IMR-90 (cell line): ENCODE measurements at places on chromosomes 11 and 22.
A peak's percentile ranks its signal among the peaks of the same experiment; 100 is the strongest.

DNA sequence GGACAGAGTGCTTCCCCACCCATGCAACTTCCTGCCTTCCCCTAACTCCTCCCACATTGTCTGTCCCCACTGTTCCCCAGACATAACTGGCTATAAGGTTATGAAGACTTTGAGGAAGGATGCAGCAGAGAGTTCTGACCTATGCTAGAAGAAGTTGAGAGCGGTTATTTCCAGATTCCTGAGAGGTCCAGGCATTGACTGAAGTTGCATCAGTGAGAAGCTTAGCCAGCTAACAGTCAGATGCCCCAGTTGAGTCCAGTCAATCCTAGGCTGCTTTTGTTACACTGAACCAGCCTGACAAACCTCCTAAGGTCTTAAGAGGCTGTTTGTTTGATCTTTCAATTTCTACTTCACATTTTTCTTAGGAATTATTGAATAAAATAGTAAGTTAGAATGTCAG, 937.9 kb upstream of the CCDC90B start:
- no peak for DNase-seq

DNA sequence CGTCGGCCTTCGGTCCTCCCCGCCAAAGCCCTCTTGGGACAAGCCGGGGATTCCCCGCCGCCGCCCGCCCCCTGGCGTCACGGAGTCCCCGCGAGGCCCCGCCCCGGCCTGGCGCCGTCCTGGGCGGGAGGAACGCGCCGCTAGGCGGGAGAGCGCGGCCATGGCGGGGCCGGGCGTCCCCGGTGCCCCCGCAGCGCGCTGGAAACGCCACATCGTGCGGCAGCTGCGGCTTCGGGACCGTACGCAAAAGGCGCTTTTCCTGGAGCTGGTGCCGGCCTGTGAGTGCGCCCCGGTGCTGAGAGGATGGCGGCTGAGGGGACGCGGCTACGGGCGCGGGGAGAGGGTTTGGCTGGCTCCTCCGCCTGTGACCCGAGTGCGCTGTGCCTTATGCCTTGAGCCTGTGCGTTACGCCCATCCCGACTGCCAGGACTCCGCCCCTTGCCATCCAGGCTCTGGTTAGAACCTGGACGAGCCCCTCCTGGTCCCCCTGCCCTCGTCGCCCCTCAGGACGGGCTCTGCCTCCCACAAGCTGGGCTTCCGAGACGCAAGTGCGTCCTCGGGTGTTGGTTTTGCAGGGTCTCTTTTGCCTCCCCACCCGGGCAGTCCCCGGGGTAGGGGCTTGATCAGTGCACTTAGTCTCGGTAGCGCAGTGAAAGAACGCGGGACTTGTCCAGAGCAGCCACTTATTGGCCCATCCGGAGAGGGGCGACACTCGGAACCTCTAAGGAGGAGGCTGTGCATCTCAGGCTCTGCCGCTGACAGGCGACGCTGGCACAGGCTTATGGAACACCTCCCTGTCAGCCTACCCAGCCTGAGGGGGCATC, at the start of gene ATG16L2:
Gene ATG16L2 (plus strand): TSS at position 126 of the 824 bp plus-strand sequence. CDS start 35 bp downstream, at position 161.
- DNase-seq, result peak; percentile 76

DNA sequence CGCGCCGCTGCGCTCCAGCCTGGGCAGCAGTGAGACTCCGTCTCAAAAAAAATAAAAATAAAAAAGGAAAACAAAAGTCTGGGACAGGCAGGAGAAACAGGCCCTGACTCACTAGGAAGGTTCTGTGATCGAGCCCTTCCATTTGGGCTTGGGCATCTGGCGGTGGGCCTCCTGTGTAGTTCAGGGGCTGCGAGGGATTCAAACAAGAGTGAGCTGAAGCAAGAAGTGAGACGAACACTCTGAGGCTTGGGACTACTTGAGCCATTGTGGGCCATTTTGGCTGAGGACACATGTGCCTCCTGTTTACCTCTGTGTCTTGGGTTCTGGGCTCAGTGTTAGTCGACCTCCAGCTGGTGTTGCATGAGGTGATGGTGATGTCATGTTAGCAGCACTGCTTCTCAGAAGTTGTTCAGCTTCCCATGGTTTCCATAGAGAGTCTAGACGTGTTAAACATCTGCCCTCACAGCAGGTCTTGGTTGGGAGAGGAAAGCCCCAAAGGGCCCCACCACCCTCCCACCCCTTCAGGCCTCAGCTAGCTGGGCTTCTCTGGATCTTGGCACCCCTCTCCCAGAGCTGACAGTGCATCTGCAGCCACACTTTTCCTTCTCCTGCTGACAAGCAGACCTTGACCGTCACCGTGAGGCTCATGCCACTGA, 57.8 kb downstream of the MED15 start:
- peak; percentile 84 for DNase-seq

GRCh38 chr11:36620246-36620645, 22.2 kb upstream of the RAG2 start:
- no peak for DNase-seq

DNA sequence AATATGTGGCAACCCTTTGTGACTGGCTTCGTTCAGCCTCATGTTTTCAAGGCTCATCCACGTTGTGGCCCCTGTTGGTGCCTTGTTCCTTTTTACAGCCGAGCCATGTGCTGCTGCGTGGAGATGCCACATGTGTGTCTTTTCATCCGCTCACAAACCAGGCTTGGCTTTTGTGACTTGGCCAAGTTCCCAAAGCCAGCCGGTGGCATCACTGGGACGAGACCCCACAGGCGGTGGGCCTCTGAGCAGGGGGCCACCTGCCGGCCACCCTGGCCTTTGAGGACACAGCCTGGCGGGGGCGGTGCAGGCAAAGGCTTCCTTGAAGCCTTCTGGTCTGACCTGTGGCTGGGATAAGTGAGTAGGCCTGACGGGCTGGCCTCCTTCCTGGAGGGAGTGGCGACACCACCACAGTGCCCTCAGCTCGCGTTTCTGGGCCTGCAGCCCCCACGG, 10.5 kb downstream of the GRK2 start:
- DNase-seq, result peak; percentile 45

DNA sequence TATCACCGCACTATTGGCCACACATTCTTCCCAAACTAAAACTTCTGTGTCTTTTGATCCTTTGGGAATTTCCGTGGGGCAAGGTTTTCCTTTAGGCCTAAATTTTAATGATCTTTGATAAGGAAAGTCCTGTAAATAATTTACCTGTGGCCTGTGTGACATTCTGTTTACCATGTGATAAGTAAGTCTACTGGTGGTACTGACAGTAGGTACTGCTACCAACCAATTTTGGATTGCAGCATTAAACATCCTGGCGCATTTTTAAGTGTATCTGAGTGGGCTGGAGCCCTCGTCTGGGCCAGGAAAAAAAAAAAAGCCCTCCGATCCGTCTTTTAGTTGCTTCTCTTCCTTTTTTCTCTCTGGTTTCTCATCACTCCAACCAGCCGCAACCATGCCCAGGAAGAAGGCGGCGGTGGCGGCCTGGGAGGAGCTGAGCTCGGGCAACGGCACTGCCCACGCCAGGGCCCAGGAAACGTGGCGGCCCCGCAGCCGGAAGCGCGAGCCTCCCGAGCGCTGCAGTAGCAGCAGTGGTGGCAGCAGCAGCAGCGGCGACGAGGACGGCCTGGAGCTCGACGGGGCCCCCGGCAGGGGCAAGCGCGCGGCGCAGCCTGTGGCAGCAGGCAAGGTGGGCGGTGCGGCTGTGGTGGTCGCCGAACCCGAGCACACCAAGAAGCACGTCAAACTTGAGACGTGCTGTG, 33.6 kb downstream of the ASRGL1 start:
- DNase-seq, result no peak

- no peak for DNase-seq
Observed at GRCh38 chr11:32895471-32895870, 2.9 kb downstream of the QSER1 start.

GRCh38 chr11:83021780-83022125, 49.9 kb downstream of the RAB30 start:
- no peak for DNase-seq

DNA sequence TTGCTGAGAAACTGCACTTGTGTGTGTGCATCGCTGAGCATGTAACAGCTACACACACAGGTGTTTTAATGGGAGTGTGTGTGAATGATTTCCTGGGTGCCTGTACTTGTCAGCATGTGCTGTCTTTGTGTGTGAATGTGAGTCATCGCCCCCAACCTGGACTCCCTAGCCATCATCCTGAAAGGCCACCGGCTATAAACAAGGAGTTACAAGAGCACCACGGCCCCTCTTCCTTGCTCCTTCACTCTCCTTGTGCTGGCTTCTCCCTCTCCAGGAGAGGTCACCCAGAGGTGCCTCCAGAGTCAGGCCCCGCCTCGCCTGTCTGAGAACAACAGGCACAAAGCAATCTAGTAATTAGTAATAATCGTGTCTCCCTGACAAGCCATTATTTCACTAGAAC, 419.2 kb downstream of the BUD13 start:
- DNase-seq, result no peak

GRCh38 chr22:48265000-48265625, 1502.7 kb downstream of the TBC1D22A start:
- no peak for DNase-seq

DNA sequence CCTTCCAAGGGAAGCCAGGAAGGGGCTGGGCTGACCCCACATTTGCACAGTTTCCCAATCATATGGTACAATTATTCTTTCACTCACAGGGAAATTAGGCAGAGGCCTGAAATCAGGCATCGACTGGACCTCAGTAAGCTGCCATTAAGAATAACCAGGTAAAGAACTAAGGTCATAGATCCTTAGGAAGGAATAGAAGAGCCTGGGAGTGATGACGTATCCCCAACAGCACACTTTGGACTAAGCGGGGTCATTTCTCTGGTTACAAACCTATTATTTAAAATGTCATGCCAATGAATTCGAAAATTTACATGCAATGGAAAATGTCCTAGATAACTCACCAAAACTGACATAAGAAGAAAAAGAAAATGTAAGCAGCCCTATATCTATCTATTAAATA, 118.2 kb downstream of the BRD1 start:
- DNase-seq, result no peak

DNA sequence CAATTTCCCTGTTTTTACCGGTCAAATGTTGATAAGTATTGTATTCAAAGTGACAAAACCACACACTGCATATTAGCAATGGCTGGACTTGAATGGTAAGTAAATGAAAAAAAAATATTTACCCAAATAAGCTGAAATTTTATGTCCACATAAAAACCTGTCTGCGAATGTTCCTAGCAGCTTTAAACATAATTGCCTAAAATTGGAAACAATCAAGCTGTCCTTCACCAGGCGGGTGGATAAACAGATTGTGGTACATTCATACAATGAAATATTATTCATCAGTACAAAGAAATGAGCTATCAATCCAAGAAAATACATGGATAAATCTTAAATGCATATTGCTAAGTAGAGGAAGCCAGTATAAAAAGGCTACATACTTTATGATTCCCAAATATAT, 1067.8 kb downstream of the LRRC4C start:
- no peak for DNase-seq

DNA sequence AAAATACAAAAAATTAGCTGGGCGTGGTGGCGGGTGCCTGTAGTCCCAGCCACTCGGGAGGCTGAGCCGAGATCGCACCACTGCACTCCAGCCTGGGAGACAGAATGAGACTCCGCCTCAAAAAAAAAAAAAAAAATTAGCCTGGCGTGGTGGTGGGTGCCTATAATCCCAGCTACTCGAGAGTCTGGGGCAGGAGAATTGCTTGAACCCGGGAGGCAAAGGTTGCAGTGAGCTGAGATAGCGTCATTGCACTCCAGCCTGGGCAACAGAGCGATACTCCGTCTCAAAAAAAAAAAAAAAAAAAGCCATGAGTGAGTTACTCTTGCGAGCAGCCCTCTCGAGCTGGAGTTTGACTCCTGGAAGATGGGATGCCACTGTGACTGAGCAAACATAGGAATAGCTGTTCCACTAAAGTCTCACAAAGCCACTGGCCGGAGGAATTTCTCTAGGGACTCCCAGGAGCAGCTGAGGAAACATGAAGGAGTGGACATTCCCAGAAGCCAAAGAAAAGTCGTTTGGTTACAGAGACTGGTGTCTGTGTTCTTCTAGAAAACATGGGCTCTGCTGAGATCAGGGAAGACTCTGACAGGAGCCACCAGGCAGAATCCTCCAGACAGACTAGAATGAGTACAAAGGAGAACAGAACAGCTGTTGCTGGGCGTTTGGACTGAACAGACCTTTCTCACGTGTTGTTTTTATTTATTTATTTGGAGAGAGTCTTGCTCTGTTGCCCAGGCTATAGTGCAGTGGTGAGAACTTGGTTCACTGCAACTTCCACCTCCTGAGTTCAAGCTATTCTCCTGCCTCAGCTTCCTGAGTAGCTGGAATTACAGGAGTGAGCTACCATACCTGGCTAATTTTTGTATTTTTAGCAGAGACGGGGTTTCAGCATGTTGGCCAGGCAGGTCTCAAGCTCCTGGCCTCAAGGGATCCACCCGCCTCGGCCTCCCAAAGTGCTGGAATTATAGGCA, 32.4 kb upstream of the MYH9 start:
- DNase-seq, result no peak

GRCh38 chr11:75775056-75775455, 6.5 kb downstream of the DGAT2 start:
- DNase-seq, result no peak

GRCh38 chr11:86816251-86816726, 15.9 kb downstream of the PRSS23 start:
- peak; percentile 58 for DNase-seq
